AG09309 (cell line): ENCODE measurements at places on chromosomes 2 and 18.

DNA sequence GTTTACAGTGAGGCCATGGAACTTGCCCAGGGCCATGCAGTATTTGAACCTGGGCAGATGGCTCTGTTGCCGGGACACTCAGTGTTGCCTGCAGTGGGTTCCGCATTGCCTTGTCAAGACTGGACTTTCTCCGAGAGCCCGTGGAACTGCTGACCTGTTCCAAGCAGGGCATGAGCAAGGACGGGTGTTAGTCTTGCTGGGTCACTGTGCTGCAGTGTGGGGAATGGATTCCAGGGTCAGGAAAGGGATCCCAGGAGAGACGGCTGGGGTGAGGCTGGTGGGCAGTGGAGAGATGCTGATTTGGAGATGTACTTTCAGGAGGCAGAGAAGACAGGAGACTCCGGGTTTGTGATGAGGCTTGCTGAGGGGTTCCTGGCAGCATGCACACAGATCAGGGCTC is 348.7 kb upstream of the HS6ST1 start:
- no peak for DNase-seq

GRCh38 chr2:134468776-134469175 is 214.9 kb downstream of the MGAT5 start:
- no peak for DNase-seq

DNA sequence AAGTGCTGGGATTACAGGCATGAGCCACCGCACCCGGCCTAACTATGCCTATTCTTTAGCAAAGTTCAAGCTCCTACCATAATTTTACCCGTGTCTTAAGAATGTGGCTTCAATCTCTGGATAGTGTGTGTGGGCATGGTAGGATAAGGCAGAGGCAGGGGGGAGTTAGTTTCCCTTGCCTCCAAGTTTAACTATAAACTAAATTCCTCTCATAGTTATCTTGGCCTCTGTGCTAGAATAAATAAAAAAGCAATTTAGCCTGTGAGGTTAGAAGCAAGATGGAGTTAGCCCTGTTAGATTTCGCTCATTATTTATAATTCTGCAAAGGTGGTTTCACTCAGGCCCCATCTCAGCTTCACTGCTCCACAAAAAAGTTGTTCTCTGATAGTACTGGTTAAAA is 7.0 kb upstream of the FAM98A start:
- no peak for DNase-seq

DNA sequence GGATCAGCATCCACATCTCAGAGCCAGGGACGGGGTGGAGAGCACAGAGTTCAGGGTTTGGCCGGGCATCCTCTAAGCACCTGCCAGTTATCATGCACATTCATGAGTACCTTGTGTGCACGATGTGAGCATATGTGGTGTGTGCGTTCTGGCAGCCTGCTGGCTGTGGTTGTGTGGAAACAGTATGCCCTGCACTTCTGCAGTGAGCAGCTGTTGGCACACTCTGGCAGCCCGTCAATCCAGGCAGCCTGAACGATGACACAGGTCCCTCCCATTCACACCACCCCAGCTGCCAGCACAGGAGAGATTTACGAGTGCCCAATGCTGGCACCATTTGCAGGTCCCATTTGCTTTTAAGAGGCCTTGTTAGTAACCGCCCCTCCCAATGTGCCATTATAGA is 74.2 kb downstream of the CD8B2 start:
- no peak for DNase-seq

DNA sequence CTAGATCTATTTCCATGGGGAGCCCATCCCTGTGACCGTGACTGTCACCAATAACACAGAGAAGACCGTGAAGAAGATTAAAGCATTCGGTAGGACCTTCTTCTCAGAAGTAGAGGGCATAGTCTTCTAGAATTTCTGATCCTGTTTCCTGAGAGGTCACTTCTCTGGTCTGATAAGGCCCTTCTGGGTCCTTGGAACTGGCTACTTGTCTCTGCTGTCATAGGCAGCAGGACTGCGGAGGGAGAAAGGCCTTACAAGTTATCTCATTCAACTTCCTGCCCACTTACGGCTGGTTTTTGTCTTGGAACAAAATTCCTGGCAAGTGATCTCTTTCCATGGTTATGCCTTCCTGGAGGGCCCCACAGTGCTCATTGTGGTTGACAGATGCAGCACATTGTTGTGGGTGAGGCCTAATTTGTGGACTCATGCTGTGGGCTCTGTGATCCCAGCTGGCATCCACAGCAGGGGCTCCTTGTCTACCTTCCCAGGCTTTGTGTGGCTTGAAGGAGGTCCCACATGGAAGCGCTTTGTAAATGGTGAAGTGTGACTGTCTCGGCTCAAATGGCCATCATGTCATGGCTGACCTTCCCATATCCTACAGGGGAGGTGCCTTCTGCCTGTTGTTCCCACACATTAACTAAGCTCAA is 22.0 kb downstream of the SAG start:
- DNase-seq = no peak

- no peak for DNase-seq
Measured at GRCh38 chr2:11697103-11697871, 27.3 kb upstream of the NTSR2 start.

DNA sequence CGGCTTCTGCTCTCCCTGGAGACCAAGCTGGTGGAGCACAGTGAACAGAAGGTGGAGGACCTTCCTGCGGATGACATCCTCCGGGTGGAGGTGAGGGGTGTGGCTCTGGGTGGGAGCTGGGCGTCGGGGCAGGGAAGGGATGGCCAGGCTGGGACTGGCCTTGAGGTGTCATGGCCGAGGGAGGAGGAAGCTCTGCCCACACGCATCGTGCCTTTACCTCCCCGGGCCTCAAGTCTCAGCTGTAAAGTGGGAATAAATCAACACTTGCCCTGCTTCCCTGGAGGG is 98.2 kb downstream of the DYSF start:
- no peak for DNase-seq

- DNase-seq = no peak
Measured at GRCh38 chr2:196584903-196585302, 54.6 kb upstream of the CCDC150 start.

DNA sequence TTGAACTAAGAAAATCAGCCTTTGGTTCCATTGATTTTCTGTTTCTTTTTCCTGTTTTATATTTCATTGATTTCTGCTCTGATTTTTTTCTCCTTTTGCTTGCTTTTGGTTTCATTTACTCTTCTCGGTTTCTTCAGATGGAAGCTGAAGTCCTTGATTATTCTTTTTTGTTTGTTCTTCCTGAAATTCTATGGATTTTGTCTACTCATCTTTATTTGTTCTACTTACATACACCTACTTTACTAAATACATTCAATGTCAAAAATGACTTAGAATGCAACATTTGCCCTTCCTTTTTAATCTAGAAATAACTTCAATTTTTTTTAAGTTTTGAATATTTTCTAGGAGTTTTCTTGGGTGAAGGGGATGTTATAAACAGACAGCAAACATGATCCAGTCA is 612.5 kb downstream of the METTL4 start:
- DNase-seq = no peak

GRCh38 chr2:230217424-230217823 is 2.4 kb downstream of the SP110 start:
- no peak for DNase-seq

GRCh38 chr18:32271672-32272208 is 81.9 kb downstream of the MEP1B start:
- DNase-seq = peak; percentile 20

- DNase-seq = no peak
Measured at GRCh38 chr2:69204654-69205053, 182.4 kb downstream of the GFPT1 start.

DNA sequence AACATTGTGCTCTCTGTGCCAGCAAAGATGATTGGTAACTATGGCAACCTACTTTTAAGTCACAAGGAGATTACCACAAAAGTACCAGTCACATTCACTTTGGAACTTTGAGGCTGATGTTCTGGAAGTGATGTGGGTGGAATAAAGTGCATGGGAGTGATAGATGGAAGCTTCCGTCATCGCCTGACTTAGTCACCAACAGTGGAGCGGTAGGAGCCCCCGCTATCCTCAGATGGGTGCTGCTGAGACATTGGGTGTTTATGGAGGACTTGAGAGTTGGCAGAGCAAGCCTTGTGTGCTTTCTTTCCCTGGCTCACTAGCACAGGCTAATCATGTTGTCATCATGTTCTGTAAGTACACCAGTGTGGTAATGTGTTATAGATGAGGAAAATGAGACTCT is 4.6 kb downstream of the PPP1R7 start:
- DNase-seq = no peak

GRCh38 chr2:198656869-198657268 is 800.9 kb downstream of the SATB2 start:
- DNase-seq = no peak

GRCh38 chr2:69597105-69597504 is 46.4 kb downstream of the AAK1 start:
- DNase-seq = no peak

DNA sequence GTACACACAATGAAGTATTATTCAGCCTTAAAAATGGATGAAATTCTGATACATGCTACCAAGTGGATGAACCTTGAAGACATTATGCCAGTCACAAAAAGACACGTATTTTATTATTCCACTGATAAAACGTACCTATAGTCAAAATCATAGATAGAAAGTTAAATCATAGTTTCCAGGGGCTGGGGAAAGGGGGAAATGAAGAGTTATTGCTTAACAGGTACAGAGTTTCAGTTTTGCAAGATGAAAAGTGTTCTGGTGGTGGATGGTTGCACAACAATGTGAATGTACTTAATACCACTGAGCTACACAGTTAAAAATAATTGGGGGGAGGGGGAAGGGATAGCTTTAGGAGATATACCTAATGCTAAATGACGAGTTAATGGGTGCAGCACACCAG is 279.0 kb upstream of the STON1 start:
- DNase-seq = no peak

- peak; percentile 63 for DNase-seq
Measured at GRCh38 chr2:179235463-179236108, 29.0 kb downstream of the SESTD1 start.

- no peak for DNase-seq
Measured at GRCh38 chr18:29653671-29654215, 1388.8 kb downstream of the DSC3 start.

- no peak for DNase-seq
Measured at GRCh38 chr18:63107931-63108330, 211.6 kb downstream of the BCL2 start.

GRCh38 chr2:2826209-2826551 is 495.1 kb upstream of the MYT1L start:
- DNase-seq = no peak

DNA sequence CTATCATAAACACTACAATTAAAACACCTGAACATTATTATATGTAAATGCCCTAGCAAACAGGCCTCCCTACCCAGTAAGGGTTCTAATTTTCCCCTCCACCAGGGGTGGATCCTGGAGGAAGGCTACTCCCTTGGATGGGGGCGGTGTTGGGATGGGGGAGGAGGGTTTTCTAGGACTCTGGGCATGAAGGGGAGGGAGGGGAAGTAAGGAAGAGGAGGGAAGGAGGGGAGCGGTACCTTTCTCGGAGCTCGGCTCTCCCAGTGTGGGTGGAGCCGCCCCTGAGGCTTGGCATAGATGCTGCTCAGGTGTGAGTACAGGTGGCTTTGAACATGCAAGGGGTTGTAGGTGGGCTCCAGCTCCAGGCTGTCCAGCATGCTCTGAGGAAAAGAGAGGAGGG is 5.4 kb downstream of the DOK1 start:
- no peak for DNase-seq

- no peak for DNase-seq
Measured at GRCh38 chr2:96400049-96401000, 64.8 kb downstream of the NCAPH start.

- DNase-seq = no peak
Measured at GRCh38 chr2:184620367-184620766, 22.0 kb downstream of the ZNF804A start.

DNA sequence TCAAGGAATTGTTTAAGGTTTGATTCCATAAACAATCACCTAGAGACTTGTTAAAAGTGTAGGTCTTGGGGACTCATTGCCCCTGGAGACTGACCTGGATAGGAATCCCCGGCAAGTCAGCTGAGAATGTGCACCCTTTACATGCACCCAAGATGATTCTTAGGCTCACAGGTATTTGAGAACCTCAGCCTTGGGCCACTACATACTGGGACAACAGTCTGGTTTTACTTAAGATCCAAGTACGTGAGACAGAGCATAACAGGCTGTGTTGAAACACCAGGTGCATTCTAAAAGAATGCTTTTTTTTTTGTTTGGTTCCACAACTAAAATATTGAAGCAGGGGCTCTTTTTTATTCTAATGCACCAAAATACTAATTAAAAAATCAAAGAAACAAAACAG is 215.8 kb downstream of the TMX3 start:
- no peak for DNase-seq

DNA sequence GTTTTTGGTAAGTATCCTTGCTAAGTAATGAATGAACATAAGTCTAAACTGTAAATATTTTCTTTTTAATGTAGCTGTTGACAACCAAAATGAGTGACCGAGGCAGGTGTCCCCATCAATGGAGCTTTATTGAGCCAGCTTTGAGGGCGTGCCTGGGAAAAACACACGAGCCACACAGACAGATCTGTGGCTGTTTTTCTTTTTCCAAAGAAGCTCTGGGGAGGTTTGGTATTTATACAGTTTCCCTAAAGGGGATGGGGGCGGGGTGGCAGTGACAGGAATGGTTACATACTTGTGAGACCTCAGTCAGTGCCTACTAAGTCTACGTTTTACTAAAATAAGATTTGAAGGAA is 11.2 kb downstream of the DBI start:
- DNase-seq = no peak

DNA sequence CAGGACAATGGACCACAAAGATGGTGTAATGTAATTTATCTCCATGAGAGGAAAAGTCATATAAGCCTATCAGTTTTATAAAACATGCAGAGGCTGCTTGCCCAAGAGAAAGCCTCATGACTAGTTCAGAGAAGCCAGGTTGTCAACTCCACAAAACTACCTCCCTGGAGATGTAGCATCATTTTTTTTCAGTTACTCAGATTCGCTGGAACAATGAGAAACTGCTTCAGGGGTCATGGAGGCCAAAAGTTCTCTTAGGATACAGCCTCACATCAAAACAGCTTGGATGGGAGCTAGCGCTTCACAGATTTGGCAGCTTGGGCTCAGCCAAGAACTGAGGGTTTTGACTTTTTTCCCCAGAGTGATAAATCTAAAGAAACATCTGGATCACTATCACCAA is 263.5 kb downstream of the INSIG2 start:
- no peak for DNase-seq

DNA sequence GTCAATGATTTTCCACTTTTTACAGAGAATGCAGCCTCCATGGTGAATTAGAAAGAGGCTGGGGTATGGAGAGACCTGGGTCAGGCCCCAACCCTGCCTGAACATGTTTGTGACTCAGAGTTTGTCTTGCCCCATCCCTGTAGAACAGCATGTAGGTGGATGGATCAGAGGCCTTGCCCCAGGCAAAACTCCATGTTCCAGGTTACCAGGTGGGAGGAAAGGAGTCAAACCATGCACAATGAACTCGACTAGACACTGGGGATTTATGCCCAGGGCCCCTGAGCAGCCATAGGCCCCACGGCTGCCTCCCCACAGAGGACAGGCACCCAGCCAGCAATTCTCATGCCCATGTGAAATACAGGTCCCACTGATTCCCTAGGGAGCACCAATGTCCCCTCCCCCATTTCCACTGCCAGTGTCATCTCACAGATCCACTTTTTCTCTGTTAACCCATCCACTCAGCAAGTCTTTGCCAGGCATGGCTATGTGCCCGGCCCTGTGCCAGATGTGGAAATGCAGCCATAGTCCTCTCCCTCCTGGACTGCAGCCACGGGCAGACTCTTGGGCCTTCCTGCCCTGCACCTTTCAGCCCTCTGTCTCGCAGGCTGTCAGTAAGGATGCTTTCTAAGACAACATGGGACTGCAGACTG is 737.8 kb upstream of the HS6ST1 start:
- DNase-seq = no peak

GRCh38 chr2:186695081-186695756 is 1.4 kb downstream of the FAM171B start:
- no peak for DNase-seq
